ENCODE measurements at places on chromosomes 5 and 9. TPM values are rescaled to one million over a fixed set of nuclear protein-coding genes. Genes with fewer than 3 reads are reported as not detected.

Gene NOTCH1
- total RNA-seq = 33.3 TPM

Gene BTNL9
- total RNA-seq = 0.31 TPM

Gene ABO
- not detected for total RNA-seq

Gene NACC2
- total RNA-seq = 19.3 TPM

Gene ASB6
- 19.2 TPM for total RNA-seq

DNA sequence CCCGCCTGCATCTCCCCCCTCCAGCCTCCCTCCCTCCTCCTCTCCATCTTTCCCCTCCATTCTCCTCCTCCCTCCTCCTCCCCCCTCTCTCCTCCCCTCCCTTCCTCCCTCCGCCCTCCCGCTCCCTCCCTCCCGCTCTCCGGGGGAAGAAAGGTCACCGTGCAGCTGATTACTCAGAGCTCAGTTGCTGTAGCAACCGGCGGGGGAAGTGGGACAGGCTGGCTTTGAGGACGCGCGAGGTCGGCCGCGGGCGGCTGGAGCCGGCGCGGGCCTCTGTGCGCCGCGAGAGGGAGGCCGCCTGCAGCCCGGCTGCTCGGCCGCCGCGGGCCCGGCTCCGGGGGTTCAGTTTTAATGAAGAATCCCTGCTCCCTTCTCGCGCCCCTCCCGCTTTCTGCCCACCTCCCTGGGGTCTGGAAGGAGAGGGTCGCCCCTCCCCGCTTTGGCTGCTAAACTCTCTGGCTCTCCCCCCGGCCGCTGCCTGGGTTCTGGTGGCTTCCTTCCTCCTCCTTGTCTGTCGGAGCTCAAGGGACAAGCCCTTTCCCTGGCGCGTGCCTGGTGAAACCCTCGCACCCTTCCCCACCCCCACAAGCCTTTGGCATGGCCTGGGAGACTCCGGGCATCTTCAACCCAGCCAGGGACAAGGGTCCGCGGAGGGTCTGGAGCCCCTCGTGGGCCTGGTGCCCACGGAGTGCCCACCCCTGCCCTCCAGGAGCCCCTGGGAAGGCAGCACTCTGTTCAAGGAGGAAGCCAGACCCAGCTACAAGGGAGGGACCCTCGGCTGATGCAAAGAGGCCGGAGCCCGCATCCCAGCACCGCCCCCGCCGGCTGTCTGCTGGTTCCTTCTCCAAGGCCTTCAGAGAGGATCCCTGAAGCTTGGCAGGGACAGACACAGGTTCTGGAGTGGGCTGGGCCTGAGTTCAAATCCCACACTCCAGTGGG lies 160.3 kb downstream of the C9orf50 start:
- peak; percentile 97 for DNase-seq

DNA sequence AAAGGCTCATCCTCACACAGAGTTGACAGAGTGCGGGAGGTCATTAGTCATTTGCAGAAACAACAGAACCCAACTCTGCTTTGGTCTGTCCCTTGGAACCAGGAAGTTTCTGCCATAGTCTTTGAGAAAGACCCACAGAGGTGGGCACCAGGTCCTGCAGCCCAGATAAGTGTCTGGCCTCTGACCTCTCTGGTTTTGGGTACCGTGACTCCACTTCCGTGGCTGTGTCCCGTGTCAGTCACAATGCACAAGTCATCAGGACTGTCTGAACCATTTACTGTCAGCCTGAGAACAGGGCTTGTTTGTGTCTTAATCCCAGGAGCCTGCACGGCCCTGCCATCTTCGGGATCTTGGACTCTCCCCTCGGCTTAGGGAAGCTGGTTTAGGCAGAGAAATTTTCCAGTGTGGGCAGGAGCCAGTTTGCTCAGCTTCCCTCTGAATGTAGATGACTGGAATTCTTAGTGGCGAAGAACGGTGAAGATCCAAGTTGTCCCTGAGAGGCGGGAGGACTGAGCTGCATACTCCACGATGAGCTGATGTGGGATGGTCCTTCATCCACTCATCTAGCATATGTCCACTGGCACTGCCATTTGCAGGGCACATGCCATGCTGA lies 11.9 kb downstream of the GSN start:
- DNase-seq = no peak

GRCh38 chr9:86860006-86860405 lies 87.3 kb downstream of the GAS1 start:
- no peak for DNase-seq

DNA sequence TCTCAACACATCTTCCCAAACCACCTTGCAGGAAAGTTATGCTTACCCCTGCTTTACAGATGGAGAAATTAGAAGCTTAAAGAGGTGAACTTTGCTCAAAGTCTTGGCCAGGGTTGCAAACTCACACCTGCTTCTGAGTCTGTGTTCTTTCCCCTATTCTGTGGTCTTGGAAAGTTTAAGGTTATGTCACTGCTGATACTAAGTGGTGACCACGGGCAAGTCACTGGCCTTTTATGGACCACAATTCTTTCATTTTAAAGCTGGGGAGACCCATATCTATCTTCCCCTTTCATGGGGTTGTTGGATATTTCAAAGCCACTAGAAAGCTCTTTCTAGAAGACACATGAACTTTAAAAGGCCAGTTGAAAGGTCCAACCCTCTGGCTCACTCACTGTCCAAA lies 95.4 kb upstream of the KLF4 start:
- no peak for DNase-seq

GRCh38 chr9:68648971-68649370 lies 56.1 kb upstream of the PIP5K1B start:
- DNase-seq = no peak

DNA sequence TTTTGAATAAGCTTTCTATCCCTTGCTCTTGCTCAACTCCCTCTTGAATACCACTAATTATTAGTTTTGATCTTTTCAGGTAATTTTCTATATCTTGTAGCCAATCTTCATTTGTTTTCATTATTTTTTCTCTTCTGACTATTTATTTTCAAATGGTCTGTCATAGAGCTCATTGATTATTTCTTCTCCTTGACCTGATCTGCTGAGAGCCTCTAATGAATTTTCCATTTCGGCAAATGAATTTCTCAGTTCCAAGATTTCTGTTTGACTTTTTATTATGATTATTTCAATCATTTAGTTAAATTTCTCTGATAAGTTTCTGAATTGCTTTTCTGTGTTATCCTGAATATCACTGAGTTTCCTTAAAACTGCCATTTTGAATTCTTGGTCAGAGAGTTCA lies 39.4 kb downstream of the MTRR start:
- DNase-seq = no peak
